ENCODE measurements at places on chromosomes 11 and 22.
A peak's percentile ranks its signal among the peaks of the same experiment; 100 is the strongest.

DNA sequence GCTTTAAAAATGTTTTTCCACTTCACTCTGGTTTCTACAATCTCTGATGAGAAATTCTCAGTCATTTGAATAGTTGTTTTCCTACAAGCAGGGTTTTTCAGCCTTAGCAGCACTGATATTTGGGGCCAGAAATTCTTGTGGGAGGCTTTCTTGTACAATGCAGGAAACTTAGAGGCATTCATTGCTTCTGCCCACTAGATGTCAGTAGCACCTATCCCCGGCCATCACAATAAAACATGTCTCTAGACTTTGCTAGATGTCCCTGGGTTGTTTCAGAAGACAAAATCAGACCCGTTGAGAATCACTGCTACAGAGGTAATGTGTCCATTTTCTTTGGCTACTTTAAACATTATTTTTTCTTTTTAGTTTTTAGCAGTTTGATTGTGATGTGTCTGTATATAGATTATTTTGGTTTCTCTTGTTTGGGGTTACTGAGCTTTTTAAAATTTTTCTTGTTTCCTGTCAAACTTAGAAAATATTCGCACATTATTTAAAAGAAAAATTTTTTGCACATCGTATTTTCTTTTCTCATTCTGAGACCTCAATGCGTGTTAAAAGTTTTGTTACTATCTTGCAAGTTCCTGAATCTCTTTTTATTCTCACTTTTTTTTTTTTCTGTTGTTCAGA lies 60.8 kb upstream of the CCDC179 start:
- peak; percentile 11 for DNase-seq

DNA sequence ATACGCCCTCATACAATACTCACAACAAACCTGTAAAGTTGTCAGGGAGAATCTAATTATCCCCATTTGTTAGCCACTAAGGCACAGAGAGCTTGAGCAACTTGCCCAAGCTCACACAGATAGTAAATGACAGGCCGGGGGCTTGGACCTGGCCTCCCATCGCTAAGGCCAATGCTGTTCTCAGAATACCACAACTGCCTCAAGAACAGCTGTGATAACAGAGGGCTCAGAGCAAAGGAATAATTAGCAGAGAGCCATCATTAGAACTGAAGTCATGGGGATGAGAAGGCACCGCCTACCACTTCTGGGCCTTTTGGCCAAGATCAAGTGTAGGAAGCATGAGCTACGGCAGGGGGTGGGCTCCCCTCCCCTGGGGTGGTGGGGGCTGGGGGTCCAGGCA lies 98.6 kb downstream of the FEZ1 start:
- DNase-seq: no peak

DNA sequence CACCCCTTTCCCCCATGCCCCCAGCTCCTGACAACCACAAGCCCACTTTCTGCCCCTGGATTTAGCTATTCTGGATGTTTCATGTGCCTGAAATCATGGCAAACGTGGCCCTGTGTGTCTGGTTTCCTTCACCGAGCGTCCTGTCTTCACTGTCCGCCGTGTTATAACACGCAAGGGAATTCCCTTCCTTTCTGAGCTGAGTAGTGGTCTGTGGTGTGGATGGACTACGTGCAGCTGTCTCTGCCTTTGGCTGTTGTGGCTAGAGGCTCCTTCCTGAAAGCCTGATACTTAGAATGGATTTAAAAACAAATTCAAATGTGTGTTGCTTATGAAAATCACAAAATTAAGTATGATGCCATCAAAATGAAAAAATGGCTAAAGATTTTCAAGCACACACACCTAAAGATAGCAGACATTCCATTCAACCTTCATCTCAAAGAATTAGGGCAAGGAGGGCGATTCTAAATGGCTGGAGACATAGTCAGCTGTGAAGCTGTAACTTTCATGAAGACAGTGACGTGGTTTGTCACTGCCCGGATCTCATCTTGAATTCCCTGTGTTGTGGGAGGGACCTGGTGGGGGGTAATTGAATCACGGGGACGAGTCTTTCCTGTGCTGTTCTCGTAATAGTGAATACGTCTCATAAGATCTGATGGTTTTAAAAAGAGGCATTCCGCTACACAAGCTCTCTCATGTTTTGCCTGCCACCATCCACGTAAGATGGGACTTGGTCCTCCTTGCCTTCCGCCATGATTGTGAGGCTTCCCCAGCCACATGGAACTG lies 30.5 kb downstream of the KCNQ1 start:
- no peak for DNase-seq

DNA sequence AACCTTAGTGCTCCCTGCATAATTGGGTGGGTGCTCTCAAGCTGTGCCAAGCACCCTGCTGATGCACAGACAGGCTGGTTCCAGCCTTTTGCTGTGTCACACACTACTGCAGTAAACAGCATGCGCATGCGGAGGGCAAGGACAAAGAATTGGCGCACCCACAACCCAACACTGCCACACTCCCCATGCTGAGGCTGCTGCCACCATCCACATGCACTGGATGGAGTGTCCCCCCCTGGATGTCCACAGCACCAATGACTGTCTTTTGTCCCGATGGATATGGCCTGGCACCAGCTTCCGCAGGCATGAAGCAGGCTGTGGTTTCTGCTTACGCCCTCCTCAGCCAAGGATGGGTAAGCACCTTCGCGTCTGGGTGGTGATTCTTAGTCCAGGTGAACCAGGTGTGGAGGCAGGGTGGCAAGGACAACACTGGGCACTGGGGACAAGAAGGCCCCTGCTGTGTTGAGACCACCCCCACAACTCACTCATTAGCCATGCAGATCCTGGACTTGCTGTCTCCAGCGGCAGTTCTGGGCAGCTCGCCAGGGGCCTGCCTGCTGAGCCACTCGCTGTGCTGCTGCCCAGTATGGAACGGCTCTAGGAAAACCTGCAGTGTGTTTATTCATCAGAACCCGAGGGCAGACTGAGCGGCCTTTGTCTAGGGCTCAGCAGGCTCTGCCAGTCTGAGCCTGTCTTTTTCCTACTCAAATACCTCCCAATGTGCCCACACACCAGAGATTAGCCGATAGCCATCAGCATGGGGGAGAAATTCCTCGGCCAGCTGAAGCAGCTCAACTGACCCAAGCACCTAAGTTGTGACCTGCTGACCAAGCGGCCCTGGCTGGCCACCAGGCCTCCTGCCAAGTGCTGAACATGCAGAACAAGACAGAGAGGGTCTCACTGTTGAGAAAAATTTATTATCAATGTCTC lies 8.2 kb upstream of the NAP1L4 start:
- no peak for DNase-seq

DNA sequence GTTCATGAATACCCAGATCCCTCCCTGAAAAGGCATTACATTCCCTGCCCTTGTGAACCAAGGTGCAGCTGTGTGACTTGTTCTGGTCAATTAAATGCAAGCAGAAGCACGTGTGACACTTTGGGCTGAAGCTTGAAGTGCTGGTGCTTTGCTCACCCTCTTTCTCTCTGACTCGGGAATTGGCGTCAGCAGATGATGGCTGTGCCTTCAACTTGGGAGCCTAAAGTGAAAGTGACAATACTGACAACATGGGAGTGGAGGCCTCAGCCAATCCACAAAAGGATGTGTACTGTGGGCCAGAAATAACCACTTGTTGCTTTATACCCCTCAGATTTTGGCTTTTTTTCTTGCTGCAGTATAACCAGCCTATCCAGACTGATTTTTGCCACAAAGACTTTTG lies 148.3 kb upstream of the THY1 start:
- no peak for DNase-seq

GRCh38 chr11:126696982-126697381 lies 303.6 kb downstream of the KIRREL3 start:
- no peak for DNase-seq

- DNase-seq: no peak
These were observed 60.9 kb downstream of the SMIM38 start for GRCh38 chr11:69216647-69217051.

- no peak for DNase-seq
These were observed 235.7 kb upstream of the CADM1 start for GRCh38 chr11:115739878-115740277.

DNA sequence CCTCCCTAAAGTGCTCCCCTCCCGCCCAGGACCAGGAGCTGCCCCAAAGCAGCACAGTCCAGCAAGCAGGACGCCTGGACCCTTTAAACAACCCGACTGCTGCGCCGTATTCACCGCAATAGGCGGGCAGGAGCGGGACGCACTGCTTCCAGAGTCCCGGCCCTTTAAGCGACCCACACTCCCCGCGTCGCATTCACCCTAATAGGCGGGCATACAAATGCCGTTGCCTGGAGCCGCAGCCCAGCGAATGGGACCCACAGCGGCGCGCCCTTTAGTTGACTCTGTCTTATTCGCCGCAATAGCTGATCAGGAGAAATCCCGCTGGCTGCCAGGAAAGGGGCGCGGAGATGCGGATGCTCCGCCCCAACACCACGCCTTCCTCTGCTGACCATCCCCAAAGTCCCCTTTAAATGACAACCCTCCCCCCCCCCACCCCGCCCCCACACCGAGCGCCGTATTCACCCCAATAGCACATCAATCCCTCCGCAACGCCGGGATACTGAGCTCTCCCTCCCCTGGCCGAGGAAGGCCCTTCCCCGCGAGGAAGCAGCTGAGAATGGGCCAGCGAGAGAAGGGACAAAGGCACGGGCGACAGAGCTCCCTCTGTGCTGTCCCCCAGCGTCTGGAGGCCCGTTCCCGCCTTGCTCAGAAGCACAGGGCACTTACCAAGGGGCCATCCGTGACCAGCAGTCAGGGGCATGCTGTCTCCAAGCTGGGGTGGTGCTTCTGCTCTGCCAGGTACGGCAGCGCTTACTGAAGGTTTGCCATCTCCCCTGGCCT lies 4.7 kb downstream of the OSBPL5 start:
- DNase-seq: peak; percentile 88

DNA sequence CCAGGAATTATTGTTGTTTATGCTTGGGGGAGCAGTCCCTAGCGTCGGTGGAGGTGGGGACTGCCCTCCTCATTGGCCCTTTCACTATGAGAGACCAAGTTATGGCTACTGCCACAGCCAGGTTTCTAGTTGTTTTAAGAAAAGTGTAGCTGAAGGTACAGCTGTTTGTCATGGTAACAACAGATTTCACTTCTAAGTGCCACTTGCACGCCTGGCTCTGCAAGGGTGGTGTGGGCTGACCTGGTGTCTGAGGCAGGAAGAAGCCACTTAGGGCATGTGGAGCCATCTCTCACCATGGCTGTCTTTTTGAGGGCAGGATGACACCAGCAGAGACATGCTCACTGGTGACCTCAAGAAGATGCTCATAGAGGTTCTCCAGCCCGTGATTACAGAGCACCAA lies 46.3 kb upstream of the MPEG1 start:
- DNase-seq: no peak

- no peak for DNase-seq
These were observed 39.2 kb upstream of the LMO2 start for GRCh38 chr11:33931067-33931466.

DNA sequence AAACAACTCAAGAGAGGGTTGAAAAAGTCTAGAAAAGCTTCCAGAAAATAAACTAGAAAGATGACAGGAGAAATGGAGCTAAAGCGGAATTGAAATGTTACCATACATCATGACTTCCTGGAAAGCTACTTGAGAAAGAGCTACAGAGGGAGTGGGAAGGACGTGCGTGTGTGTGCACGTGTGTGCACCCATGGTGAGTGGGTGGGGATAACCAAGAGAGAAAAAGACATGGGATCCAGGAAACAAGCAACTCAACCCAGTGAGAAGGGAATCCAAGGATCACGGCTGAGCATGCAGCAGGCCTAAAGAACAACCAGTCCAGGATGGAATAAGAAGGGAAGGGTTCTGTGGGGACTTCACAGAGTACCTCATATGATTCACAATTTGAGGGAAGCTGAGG lies 21.6 kb downstream of the APOL1 start:
- DNase-seq: no peak

DNA sequence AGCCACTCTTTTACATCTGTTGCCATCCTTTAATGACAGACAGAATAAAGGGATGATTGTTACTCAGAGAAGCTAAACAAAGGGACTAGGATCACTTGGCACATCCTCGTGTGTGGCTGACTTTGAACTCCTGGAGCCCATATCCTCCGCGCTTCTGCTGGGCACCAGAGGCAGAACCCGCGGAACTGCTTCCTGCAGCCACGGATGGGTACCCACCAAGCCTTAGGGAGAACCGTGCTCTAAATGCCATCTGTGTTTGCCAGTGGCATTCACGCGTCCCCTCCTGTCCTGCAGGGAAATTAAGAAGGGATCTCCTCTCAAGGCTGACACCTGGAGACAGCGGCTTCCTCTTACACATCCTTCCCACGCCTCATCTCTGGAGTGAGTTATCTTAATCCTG lies 294.4 kb downstream of the NTM start:
- no peak for DNase-seq

DNA sequence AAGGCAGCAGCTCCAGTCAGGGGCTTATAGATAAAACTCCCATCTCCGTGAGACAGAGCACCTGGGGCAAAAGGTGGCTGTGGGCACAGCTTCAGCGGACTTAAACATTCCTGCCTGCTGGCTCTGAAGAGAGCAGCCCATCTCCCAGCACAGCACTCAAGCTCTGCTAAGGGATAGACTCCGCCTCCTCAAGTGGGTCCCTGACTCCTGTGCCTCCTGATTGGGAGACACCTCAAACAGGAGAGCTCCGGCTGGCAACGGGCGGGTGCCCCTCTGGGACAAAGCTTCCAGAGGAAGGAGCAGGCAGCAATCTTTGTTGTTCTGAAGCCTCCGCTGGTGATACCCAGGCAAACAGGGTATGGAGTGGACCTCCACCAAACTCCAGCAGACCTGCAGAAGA lies 279.4 kb downstream of the LARGE1 start:
- no peak for DNase-seq

GRCh38 chr11:34585304-34585734 lies 35.6 kb upstream of the EHF start:
- DNase-seq: no peak

DNA sequence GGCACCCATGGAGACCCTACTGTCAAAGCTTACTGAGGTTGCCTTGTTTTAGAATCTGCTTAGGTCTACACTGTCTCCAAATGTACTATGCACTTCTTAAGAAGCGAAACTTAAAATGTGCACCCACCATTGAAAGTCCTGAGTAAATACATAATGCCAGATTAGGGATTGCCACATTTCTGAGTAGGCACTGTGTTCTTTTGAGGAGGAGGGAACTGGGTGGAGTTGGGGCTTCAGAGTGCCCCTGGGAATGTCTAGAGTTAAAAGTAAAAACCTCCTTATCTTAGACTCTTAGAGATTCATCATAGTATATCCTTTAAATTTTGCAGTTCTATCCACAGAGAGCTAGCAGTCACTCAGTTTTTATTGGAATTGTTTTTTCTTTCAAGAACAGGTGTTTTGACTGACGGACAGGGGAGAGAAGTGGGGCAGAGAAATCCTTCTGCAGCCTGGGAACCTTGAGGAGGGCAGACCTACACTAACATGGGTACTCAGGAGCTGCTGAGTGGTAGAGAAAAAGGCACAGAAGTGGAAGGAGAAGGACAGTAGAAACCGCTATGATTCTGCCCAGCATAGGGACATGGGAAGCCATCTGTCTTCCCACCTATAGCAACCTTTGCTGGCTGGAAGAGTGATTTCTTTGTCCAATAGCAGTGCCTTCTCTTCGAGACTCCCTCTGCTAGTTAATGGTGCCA lies 33.4 kb upstream of the MICAL2 start:
- DNase-seq: no peak

DNA sequence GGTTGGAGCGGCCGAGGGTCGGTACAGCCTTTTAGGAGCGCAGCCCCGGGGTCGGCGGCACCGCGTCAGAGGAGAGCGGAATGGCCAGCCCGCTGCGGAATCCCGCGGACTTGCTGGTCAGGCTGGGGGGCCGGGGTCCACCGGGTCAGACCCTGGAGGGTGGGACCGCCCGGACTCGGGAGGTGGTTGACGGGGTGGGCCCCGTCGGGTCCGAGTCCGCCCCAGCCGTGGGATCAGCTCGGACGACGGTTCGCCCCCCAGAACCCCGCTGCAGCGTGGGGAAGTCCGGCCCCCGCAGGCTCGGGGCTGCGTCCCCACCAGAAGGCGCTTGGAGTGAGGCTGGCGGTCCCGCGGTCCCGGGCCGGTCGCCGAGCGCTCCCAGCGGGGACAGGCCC lies 301 bp upstream of the ADM2 start:
- DNase-seq: no peak
